OCI-M1 (cell line): ENCODE measurements at places on chromosomes 1 and 21.

DNA sequence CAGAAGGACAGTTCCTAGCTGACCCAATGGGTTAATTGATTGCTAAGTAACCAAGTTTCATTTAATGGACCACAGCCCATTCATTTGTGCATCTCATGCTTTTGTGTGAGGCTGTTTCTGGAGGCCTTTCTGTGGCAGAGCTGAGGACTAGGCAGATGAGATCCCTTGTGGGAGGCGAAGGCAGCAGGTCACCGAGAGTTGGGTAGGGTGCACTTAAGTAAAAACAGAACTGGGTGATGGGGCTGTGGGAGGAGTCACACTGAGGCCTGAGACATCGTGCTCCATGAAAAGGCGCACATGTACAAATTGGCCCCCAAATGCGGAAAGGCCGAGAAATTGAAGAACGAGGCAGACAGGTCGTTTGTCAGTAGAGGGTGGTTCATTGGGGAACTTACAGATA is 60.9 kb downstream of the S100B start:
- no peak for DNase-seq

- DNase-seq, result no peak
Measured at GRCh38 chr21:27464648-27465047, 497.8 kb upstream of the ADAMTS5 start.

GRCh38 chr1:61081686-61082310 is 563 bp upstream of the NFIA start:
- DNase-seq, result peak; percentile 73

- DNase-seq, result no peak
Measured at GRCh38 chr1:107785496-107786202, 179.3 kb downstream of the VAV3 start.

GRCh38 chr1:209590405-209590804 is 6.9 kb downstream of the CAMK1G start:
- DNase-seq, result no peak

DNA sequence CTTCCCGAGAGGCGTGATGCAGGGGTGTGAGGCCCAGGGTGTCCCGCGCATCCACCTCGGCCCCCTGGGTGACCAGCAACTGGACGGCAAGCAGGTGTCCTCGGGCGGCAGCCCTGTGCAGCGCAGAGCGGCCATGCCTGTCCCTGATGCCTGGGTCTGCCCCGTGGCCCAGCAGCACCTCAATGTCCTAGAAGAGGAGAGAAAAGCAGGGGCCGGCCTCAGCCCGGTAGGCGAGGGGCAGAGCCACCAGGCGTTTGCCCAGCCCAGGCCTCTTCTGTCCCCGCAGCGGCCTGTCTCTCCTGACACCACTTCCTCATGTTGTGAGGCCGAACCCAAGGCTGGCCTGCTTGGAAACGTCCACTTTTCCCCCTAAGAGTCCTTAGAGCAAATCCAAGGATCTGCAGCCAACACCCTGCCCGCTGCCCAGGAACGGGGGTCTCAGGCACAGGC is 1.7 kb downstream of the ANKRD65 start:
- DNase-seq, result no peak

DNA sequence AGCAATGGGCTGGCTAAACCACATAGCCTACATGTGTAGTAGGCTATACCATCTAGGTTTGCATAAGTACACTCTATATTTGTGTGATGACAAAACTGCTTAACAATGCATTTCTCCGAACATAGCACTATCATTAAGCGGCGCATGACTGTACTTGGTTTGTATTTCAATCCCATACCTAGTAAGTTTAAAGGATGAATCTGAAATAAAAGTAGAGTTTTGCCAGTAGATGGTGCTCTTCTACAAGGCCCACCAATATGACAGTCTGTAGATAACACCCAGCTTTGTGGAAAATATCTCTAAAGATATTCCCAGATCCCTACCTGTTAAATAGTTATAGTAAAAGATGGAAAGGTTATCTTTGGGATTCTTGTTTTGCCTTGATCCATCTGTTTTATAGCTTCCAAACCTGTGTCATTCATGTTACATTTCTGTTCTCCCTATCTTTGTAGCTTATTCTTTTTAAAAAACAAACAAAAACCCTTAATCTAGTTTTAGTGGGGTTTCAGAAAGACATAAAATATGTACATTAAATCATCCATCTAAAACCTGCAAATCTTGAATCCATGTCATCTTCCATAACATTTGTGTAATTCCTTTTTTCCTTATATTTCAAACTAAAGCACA is 33.9 kb upstream of the ASPM start:
- DNase-seq, result peak; percentile 78

DNA sequence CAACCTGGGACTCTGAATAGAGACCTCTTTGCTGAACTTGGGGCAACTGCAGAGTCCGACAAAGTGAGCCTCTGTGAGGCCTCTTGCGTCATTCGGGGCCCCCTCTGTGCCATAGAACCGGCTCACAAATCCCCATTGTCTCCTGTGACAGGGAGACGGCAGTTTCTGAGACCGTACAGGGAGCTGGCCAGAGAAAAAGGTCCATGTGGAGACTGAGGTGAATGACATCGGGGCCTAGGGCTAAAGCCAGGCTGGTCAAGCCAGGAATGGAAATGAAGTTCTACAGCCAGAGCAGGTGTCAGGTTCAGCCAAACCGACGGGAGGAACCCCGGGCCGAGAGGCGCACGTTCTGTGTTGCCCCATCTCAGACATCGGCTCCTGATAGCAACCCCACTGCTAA is 37.1 kb upstream of the TRIM67 start:
- no peak for DNase-seq

- DNase-seq, result no peak
Measured at GRCh38 chr1:6732942-6733341, 31.3 kb upstream of the DNAJC11 start.

GRCh38 chr1:22955146-22955545 is 17.5 kb downstream of the LACTBL1 start:
- DNase-seq, result no peak

- no peak for DNase-seq
Measured at GRCh38 chr1:55868026-55868425, 652.9 kb upstream of the USP24 start.

GRCh38 chr1:33560680-33561079 is 88.2 kb downstream of the ZSCAN20 start:
- no peak for DNase-seq

- DNase-seq, result no peak
Measured at GRCh38 chr1:209769171-209769904, 13.5 kb downstream of the TRAF3IP3 start.

DNA sequence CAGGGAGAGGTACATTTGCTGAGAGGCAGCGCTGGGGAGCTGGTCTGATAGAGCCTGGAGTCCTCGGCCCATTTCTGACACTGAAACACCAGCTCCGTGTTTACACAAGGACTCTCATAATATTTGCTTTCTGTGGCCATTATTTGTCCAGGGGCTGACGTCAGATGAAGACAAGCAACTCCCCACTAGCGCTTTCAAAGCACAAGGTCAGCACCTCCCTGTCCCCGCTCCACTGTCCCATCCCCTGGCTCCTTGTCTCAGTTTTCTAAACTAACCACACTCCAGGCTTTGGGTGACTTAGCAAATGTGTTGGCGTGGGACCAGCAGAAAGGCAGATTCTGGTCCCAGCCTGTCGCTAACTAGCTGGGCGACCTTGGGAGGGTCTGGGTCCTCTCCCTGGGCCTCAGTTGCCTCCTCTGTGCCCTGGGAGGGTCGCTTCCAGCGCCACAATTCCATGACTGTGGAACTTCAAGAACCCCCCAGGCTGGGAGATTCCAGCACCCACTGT is 37.4 kb upstream of the ZBTB40 start:
- DNase-seq, result peak; percentile 11

GRCh38 chr1:9180111-9180819 is 51.4 kb upstream of the GPR157 start:
- DNase-seq, result no peak

DNA sequence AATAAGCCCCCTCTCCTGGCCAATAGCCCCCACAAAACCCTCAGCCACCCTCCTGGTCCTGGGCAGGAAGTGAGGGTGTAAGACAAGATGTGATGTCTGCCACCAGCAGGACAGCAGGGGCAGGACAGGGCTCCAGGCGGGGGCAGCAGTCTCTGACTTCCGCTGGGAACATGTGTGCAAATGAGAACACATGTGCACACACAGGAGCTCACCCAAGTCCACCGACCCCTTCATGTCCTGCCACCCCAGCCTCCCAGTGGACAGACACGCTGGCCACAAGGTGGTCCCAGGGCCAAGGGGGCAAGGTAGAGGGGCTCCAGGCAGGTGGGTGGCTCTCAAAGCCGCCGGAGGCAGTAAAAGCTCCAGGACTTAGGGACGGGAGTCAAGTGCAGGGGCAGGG is 60.1 kb downstream of the KCNAB2 start:
- no peak for DNase-seq

- DNase-seq, result no peak
Measured at GRCh38 chr1:165116171-165116570, 240.3 kb downstream of the LMX1A start.

- no peak for DNase-seq
Measured at GRCh38 chr1:98668733-98669132, 7.2 kb downstream of the SNX7 start.

GRCh38 chr1:150558303-150558704 is 9.1 kb downstream of the ADAMTSL4 start:
- DNase-seq, result no peak

- no peak for DNase-seq
Measured at GRCh38 chr1:78779831-78780230, 130.2 kb downstream of the IFI44 start.

DNA sequence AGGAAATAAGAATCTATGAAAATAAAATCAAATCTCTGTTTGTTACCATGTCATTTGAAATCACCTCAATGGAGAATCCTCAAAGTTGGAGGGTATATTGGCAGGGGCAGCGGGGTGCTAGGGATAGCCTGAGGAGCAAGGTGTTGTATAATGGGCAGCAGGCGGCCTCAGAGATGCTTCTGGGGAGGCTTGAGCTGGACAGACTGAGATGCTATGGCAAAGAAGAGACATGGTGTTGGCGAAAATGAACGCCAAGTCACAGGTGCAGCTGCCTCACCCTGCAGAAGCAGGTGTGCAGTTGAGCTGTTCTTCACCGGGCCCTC is 3.1 kb upstream of the SLC1A7 start:
- DNase-seq, result no peak

DNA sequence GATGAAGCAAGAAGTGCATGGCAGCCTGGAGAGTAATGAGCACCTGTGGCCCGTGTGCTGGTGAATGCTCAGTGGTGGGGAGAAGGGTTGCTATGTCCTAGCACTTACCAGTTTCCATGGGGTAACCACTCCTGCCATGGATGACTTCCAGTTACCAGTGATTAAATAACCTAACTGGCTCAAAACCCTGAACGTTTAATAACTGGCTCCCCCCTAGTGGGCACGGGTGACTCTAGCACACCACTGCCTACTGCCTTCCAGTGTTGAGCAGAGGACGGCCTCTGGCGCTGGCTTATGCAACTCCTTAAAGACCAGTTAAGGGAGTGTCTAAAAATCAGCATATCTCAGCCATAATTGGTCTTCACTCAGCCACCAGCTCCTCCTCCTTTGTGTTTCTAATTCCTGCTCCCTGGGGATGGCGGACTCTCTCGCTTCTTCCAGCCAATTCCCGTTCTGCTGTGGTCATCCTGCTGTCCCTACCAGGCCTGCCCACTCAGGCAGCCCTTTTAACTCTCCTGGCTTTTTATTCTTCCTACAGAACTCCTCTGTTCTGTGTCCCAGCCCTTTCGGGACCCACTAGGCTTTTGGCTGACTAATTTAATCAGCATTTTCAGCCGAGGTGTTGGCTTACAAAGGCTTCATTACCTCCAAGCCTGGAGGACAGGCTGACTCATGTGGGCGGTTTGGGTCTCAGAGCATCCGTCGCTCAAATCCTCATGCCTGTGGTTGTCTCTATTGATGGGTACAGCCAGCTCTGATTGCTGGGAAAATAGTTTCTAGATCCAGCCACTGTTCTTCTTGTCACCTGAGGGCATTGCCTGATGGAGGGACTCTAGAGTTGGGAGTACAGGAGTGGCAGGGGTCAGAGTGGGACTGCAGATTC is 332.4 kb downstream of the CAMTA1 start:
- peak; percentile 54 for DNase-seq

DNA sequence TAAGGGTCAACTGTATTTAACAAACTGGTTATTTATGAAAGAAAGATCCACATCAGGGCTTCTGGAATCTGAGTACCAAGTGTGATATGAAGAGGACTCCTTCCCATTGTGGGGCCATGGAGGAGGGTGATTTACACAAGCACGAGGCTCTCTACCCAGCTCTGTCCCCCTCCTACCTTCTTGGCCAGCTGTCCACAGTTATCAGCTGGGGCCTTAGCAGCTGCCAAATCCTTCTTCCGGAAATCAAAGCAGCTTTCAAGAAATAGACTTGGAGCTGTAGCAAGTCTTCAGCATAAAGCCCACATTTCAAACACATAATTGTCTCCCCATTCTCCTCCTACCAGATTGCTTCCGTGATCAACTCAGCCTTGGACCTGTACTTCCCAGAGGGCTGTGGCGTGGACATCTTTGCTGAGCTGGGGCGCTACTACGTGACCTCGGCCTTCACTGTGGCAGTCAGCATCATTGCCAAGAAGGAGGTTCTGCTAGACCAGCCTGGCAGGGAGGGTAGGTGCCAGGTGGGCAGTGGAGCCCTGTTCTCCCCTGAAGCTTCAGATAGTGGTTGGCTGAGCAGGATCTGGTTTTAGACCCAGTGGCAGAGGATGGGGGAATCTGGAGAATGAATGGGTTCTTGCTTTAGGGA is 15.5 kb downstream of the AZIN2 start:
- DNase-seq, result no peak

DNA sequence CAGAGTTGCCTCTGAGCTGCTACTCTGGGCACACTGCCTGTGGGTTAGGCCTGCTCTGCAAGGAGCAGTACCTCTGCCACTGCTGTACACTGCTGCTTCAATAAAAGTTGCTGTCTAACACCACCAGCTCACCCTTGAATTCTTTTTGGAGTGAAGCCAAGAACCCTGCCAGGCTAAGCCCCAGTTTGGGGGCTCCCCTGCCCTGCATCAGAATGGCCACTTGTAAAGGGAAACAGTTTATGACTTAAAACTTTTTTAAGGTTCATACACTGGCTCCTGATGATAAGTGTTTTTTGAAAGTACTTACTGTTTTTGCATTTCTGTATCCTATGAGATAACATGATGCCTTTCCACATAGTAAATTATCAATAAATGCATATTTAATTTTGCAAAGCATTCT is 310.0 kb downstream of the LMO4 start:
- no peak for DNase-seq

DNA sequence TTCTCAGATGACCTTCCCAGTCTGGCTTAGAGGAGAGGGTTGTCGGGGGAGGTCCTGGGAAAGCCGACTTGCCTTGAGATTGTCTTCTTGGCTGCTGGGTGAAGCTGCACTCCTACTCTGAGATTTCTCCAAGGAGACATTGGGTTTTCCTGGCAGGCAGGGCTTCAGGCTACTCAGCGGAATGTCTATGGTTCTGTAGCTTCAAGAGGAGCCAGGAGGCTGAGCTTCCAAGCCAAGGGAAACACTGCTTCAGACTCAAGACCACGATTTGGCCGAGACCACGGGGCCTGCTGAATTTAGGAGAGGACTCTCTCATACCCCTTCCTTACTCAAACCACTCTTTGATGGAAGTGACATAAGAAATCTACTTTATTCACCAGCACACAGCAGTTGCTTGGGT is 67.8 kb downstream of the NTMT2 start:
- DNase-seq, result no peak

DNA sequence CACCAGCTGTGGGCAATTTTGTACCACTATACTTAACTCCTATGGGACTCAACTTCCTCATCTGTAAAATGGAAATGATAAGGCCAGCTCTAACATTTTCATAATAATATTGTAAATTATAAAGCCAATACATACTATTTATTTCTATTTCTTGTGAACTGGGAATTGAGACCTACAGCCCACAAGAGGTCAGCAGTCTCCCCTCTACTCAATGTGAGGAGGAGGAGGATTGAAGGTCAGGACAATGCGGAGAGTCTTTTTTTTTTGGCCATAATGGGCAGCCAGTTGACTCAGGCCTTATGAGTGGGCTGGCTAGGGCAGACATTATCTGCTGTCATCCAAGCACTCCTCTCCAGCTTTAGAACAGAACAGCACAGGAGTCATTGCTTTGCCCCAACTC is 90.5 kb downstream of the NUF2 start:
- DNase-seq, result no peak
